ENCODE measurements at places on chromosomes 12 and 14. TPM values are rescaled to one million over a fixed set of nuclear protein-coding genes. Genes with fewer than 3 reads are reported as not detected.
A peak's percentile ranks its signal among the peaks of the same experiment; 100 is the strongest.

GRCh38 chr12:3832738-3833137 is 40.5 kb downstream of the PARP11 start:
- no peak for DNase-seq

GRCh38 chr12:46459861-46460545 is 87.4 kb upstream of the SLC38A2 start:
- no peak for DNase-seq

The CDCA4 gene
- total RNA-seq = 7.9 TPM

The MMP19 gene
- 7.1 TPM for total RNA-seq

The RASSF3 gene
- 37.7 TPM for total RNA-seq

DNA sequence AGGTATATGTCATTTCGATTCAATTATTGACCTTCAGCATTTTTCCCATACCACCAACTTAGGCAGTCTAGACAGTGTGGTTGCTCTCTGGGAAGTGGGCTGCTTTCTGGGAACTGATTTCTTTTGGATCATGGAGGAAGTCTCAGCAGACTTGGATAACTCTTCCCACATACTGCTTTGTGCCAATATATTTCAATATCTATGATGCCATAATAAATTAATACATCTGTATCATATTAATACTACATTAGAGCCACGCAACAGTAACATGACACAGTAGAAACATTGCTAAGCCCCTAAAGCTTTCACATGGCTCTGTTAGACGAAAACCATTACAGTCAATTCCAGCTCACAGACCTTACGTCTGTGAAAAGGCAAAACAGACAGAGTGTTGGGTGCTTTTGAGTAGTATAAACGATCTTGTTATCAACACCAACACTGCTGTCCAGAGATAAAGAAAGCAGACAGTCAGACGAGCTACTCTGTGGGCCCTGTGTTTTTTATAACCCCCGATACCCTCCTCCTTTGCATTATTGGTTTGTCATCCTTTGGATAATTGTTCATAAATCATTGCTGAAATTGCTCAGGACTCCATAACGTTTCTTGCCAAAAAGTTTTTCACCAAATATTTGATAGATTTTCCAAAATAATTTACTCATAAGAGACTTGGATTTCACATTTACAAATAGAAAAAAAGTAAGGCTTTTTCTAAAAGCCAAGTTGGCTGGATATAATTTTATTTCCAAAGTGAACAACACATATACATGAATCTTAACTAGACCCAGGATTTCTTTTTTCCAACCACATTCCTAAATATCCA is 439.7 kb downstream of the ADAMTS20 start:
- peak; percentile 86 for DNase-seq

DNA sequence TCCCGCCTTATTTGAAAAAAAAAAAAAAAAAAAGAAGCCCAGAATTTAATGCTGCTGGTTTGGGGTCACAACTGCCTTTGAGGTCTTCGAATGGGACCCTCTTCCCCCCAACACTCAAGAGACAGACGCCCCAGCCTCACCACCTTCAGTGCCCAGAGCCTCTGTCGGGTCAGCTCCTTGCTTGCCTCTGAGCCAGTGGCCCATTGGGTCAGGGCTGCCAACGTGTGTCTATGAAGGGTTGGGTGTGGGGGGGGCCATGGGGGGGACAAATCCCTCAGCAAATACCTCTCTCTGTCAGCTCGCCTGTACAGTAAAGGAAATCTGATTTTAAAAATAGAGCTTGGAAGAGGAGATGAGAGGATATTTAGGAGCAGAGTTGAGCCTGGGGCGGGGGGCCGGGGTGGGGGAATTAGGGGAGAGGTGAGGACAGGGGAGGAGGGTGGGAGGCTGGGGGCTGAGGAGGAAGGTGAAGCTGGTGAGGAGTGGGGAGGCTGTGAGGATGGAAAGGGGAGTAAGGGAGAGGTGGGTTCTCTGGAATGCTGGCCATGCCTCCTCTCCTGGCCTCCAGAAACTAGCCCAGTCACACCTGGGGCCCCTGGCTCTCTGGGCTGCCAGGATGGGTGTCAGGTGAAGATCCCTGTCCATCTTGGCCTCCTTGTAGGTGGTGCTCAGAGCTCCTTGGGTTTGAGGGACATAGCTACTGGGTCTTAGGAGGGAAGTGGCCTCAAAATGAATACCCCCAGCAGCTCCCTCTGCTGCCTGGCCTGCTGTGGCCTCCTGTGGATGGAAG is 13.3 kb downstream of the RTL1 start:
- DNase-seq = no peak

The SYNE3 gene
- 15.9 TPM for total RNA-seq

- no peak for DNase-seq
Observed at GRCh38 chr12:92362785-92363184, 217.1 kb upstream of the BTG1 start.

DNA sequence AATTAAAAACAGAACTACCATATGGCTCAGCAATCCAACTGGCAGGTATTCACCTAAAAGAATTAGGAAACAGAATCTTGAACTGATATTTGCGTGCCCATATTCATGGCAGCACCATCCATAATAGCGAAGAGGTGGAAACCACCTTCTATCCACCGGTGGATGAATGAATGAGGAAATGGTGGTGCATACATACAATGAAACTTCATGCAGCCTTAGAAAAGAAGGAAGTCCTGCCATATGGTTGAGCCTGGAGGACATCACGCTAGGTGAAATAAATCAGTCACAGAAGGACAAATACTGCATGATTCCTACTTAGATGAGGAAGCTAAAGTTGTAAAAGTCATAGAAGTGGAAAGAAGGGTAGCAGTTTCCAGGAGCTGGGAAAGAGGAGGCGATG is 6.6 kb downstream of the TCL1A start:
- DNase-seq = no peak

The PRKD1 gene
- 15.9 TPM for total RNA-seq

DNA sequence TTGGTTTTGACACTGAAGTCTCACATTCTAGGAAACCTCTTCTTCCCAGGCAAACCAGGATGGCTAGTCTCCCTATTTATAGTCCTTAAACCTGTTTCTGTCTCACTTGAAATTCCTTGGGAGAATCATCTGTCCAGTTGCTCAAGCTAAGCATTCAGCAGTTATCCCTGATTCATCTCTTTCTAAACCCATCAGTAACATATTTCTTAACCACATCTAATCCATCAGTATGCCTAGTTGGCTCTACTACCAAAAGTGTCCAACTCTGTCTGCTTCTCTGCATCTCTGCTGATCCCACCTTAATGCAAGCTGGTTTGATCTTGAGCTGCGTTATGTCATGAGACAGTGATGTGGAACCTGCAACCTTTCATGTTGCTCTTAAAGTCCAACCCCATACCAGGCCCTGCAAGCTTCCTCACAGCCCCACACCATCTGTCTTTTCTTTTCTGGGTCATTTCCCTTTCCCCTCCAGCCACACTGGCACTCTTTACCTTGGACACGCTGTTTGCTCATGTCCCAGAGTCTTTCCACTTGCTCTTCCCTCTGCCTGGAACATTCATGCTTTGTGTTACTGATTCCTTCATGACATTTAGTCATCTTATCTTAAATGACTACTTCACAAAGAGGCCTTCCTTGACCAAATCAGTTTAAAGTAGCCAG is 380.8 kb upstream of the RGS6 start:
- DNase-seq = no peak

Data from fibroblast of lung (primary cell).